Hepatocyte (in vitro differentiated cells): ENCODE measurements at places on chromosomes 12 and 14. TPM values are rescaled to one million over a fixed set of nuclear protein-coding genes. Genes with fewer than 3 reads are reported as not detected.

Gene MORN3
- 0.10 and 1.3 TPM in 2 replicates for polyA plus RNA-seq

DNA sequence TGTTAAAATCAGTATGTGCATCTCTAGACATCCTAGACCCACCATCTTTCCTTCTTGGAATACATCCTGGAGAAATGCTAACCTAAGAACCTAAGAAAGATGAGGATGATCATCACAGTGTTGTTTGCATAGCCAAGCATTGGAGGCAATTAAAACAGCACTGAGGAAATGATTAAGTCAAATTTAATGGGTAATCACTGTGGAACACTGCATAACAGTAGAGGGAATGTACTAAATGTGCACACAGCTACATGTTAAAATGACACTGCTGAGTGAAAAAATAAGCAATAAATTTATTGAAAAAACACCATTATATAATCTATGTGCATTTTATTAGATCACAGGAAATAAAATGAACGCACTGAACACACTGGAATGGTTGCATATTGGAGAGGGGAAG lies 987.1 kb upstream of the SEL1L start:
- no peak for DNase-seq

Gene ATXN2
- 47.9 and 57.8 TPM in 2 replicates for polyA plus RNA-seq

DNA sequence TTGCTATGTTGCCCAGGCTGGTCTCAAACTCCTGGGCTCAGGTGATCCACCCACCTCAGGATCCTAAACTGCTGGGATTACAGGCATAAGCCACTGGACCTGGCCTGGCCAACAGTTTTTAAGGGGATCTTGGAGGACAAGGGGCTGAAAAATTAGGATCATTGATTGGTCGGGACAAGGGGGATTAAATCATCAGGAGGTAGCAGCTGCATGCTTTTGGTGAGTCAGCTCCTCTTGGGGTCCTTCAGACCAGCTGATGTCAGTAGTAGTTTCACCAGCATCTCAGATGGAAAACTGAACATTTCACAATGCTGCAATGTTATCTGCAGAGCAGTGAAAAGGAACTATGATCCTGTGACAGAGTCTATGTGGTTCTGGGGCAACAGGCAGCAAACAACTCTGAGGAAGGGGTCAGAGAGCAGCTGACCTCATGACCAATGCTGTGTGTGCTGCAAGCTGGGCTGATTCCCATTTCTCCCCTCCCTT lies 6.3 kb downstream of the LRRC74A start:
- peak; percentile 41 for DNase-seq

DNA sequence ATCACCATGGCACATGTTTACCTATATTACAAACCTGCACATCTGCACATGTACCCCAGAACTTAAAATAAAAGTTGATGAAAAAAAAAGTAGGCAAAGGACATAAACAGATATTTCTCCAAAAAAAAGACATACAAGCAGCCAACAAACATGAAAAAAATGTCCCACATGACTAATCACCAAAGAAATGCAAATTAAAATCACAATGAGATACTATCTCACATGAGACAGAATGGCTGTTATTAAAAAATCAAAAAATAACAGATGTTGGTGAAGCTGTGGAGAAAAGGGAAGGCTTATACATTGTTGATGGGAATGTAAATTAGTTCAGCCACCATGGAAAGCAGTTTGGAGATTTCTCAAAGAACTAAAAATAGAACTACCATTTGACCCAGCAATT lies 68.0 kb upstream of the FAR2 start:
- no peak for DNase-seq

Gene AKAP6
- polyA plus RNA-seq: 0.46 and 1.1 TPM in 2 replicates

DNA sequence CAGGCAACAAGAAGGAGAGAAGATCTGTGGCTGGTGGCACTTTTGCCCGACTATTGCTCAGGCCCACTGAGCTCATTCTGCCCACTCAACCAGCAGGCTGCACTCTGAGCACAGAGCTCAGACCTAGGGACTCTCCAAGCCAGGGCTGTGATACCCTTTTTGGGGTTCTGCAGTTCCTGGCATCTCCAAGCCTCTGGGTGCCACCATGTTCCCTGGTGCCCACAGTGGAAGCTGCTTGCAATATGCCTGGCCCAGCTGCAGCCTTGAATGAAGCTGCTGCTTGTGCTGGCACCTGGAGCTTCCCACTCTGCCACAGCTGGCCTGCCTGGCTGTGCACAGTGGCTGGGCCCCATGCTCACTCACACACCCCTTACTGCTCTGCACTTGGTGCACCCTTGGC lies 236.1 kb downstream of the ADGRD1 start:
- no peak for DNase-seq

GRCh38 chr12:85814071-85814470 lies 22.1 kb downstream of the RASSF9 start:
- DNase-seq: no peak

- peak; percentile 79 for DNase-seq
These were observed 6.3 kb upstream of the NFE2 start for GRCh38 chr12:54306925-54307741.

Gene TAS2R9
- not detected in 2 replicates for polyA plus RNA-seq

Gene AQP2
- polyA plus RNA-seq: 0.71 and 1.8 TPM in 2 replicates

- DNase-seq: no peak
These were observed 100.4 kb upstream of the FGD4 start for GRCh38 chr12:32298917-32299316.

DNA sequence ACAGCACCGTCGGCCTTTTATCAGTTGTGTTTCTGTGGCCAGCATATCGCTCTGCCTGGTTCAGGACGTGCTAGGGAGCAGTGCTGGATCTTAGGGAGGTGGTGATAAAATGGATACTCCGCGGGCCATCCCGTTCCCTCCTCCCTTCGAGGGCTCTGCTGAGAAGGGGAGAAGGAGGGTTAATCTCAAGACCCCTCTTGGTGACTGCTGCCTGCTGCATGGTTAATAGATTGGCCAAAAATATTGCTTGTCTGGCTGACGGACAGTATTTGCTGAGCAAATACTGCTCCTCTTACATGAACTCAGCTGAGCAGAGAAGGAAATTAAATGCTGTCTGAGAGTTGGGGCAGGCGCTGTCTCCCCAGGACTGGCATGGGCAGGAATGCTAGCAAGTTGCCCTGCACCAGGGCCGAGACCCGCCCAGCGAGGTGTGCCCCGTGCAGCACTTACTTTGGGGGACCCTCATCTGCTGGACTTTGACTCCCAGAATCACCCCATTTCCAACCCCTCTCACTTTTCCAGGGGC lies 1.2 kb downstream of the FBRSL1 start:
- DNase-seq: no peak
